ENCODE measurements at places on chromosomes 7 and 10. TPM values are rescaled to one million over a fixed set of nuclear protein-coding genes. Genes with fewer than 3 reads are reported as not detected.

Gene ECHDC3
- total RNA-seq = 4.2 TPM

- peaks cover 11% of the 10 kb centered on the region for H3K4me1 ChIP-seq
- no peak overlapping the region for H3K4me3 ChIP-seq
- H3K36me3 ChIP-seq = no peaks in the 10 kb centered on the region
- DNase-seq = no peak
Measured at GRCh38 chr7:38306171-38306570, 32.7 kb upstream of the TARP start.

DNA sequence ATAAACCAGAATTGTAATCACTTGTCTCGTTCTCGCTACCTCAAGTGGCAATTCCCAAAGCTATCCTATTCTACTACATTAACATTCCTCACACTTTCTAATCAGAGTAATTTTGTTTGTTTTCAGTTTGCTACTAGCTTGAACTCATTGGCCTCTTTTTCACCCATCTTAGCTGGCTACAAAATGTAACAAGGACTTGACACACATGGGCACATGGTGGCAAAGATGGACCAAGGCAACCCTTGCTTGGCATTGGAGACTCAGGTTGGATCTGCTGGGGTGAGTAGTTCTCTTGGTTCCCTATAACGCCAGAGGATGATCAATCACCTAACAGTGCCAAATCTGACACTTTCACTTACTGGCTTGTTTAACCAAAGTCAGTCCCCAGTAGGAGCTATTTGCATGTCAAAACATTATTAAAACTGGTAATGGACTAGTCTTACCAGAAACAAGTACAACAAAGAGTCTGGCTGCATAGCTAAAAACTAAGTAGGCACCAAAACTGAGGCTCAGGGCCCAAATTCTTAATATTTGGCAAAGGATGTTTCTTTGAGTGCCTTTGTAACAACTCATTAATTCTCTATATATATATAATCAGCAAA is 1.9 kb downstream of the USP6NL start:
- peaks cover 4% of the 10 kb centered on the region for H3K36me3 ChIP-seq
- H3K4me3 ChIP-seq = peak overlapping the region; percentile 8
- DNase-seq = no peak
- H3K27ac ChIP-seq = no peak overlapping the region
- peaks cover 62% of the 10 kb centered on the region for H3K4me1 ChIP-seq
- H3K27me3 ChIP-seq = peaks cover 11% of the 10 kb centered on the region

Gene SPDYE6
- not detected for total RNA-seq

DNA sequence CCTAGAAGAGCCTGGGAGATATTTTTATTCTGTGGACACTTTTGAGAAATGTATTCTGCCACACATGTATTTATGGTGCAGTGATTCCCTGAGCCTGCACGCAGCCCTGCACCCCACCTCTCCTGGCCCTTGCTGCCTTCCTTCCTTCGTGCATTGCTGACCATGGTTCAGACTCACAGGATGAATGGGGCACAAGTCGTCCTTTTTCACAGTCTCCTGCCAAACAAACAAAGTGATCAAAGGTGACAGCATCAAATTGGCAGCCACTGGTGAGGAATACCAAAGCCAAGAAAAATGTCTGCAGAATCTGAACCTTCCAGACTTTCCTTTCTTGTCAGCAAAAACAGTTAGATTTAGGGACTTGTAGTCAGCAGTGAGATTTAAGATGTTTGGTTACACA is 215.0 kb downstream of the ACTR3B start:
- DNase-seq = no peak
- H3K4me3 ChIP-seq = no peak overlapping the region
- no peaks in the 10 kb centered on the region for H3K4me1 ChIP-seq
- H3K36me3 ChIP-seq = peaks cover 1% of the 10 kb centered on the region

GRCh38 chr10:4515721-4516120 is 310.3 kb upstream of the AKR1E2 start:
- H3K4me3 ChIP-seq = no peak overlapping the region
- H3K36me3 ChIP-seq = no peaks in the 10 kb centered on the region
- DNase-seq = no peak
- peaks cover 15% of the 10 kb centered on the region for H3K4me1 ChIP-seq
- H3K27ac ChIP-seq = no peak overlapping the region

GRCh38 chr7:45443263-45443662 is 130.9 kb upstream of the ADCY1 start:
- peaks cover 1% of the 10 kb centered on the region for H3K36me3 ChIP-seq
- H3K27ac ChIP-seq = no peak overlapping the region
- H3K27me3 ChIP-seq = peaks cover 39% of the 10 kb centered on the region

Gene BMPER
- total RNA-seq = not detected

DNA sequence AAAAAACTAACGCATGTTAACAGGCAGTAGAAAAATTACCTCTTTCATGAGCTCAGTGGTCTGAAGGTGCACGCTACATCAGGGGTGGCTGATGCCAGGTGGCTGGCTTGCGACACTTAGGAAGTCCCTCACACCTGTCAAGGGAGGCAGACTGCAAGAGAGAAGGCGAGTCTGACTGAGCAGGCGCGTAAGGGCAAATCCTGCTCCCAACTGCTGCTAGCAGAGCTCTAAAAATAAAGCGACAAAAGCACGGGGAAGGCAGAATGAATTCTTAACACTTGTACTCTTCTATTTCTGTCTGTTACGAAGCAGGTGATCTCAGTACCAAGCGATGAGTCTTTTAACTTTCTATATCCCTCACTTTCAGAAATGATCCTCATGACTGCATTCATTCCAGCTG is 33.1 kb downstream of the CACNA2D1 start:
- H3K4me3 ChIP-seq = no peak overlapping the region
- no peaks in the 10 kb centered on the region for H3K27me3 ChIP-seq
- no peak overlapping the region for H3K27ac ChIP-seq
- no peak for DNase-seq

DNA sequence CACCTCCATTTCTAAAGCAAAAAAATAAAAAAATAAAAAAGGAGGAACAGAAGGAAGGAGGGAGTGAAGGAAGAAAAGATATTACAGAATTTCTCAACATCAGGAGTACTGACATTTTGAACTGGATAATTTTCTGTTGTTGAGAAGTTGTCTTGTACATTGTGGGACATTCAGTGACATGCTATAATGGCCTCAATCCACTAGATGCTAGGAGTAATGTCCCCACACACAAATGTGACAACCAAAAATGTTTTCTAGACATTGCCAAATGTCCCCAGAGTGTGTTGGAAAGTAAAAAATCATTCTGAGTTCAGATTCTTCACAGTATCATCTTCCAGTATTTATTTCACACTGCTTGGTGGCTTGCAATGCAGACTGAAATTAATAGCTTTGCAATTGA is 6.5 kb downstream of the ZNF438 start:
- H3K4me1 ChIP-seq = peaks cover 4% of the 10 kb centered on the region
- H3K36me3 ChIP-seq = no peaks in the 10 kb centered on the region

Gene SPDYE9
- not detected for total RNA-seq

Gene CRHR2
- total RNA-seq = not detected
